ENCODE measurements at places on chromosomes 1 and 21. TPM values are rescaled to one million over a fixed set of nuclear protein-coding genes. Genes with fewer than 3 reads are reported as not detected.

The LENEP gene
- total RNA-seq = not detected

The ACTL8 gene
- total RNA-seq = under 0.01 TPM

The CA14 gene
- total RNA-seq = not detected

The APH1A gene
- total RNA-seq = 57.4 TPM
